ENCODE measurements at places on chromosomes 6 and 20.

GRCh38 chr6:95805699-95806098, 210.1 kb upstream of the FUT9 start:
- DNase-seq = no peak

GRCh38 chr20:19633985-19634384, 124.1 kb upstream of the RIN2 start:
- no peak for DNase-seq

GRCh38 chr6:42696526-42697267, 25.7 kb downstream of the PRPH2 start:
- DNase-seq = no peak

DNA sequence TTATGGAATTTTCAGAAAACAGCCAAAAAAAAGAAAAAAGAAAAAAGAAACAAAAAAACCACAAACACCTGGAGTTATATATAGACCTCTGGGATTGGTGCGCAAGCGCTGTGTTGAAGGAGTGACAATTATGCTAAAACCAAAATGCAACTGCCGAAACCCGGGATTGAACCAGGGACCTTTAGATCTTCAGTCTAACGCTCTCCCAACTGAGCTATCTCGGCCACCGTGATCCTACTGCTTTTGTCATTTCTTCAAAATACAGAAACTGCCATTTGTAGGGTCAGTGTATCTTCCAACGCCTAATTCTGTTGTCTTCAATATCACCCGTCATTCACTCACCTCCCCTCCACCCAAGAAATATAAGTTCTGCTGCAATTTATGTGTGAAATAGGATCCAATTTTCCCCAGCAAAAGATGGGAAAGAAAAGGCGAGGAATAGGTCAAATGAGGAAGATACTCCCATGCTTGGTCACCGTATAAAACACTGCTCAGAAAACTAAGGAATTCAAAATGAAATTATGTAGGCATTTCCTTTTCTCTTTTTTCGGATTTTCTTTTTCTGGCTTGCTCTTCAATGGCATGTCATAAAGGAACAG, 116.0 kb downstream of the TRIM27 start:
- no peak for DNase-seq

DNA sequence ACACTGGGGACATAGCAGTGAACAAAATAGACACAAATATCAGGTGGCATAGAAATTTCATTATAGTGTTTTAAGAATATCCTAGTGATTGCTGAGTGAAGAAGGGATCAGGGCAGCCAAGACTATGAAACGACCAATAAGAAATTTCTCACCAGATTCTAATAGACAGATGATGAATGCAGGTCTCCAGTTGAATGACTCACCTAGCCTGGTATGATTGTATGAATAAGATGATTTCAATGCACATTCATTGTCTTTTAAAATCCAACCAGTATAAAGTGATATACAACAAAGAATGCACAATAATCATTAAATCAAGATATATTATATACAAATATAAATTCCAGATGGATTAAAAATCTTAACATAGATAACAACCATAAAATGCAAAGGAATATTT, 124.5 kb upstream of the TENT5A start:
- no peak for DNase-seq

DNA sequence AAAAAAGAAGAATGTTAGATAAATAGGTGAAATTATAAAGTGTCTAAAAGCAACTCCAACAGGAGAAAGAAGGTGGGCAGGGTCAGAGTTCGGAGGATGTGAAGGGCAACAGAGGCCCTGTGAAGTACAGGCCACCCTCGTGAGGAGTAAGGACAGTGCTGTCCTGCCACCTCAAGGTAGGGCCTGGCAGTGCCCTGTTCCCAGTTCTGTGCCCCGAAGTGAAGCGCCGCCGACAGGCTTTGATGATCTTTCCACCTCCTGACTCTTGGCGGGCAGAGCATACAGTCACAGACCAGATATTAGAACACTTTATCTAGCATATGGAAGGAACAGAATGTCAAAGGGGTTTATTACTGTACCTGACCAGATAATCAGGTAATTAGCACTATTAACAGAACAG, 75.8 kb downstream of the GJA10 start:
- DNase-seq = no peak

DNA sequence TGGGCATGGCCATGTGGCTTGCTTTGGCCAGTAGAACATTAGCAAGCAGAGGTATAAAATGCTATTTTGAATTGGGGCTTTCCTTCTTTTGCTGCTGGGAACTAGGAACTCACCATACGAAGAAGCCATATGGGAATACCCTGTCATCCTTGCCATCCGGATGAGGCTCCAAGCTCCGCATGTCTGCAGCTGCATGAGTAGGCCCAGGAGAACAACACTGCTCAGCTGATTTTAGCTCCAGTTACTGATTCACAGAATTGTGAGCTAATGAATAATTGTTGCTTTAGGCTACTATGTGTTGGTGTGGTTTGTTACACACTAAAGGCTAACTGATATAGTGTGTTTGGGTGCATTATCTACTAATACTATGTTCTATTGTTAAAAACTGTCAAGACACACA, 2.7 kb upstream of the PLCB4 start:
- no peak for DNase-seq

DNA sequence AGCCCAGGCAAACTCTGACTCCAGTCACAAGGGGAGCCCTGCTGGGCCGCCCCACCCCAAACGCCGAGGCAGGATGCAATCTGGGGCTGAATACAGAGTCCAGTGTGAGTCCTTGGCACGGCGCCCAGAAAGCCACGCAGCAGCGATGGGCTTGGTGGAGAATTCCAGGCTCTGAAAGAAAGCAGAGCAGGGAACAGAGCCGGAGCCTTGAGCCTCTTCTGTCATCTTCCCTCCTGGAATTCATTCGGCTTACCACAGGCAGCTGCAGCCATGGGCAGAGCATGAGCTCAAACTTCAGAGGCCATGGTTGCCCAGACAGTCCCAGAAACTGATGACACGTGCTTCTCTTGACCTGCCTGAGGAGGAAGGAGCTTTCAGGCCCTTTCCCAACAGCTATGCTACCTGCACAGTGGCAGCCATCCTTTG, 441.1 kb upstream of the JARID2 start:
- no peak for DNase-seq

DNA sequence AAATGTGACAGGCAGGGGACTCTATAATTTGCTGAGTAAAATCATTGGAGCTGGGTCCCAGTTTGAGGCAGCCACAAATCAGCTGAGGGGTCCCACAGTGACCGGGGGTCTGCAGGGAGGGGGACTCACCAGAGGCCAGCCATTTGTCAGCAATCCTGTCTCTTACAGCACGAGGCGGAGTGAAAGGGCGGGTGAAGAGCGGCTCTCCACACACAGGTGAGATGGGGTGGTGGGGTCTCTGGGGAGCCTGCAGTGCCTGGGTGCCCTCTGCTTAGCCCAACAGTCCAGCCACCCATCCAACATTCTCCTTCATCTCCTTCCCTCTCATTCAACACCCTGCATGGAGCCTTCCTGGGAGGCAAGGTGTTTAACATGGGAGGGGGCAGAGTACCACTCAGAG, 728 bp downstream of the TMC2 start:
- DNase-seq = no peak

GRCh38 chr20:20690676-20691476, 21.6 kb downstream of the RALGAPA2 start:
- no peak for DNase-seq

- DNase-seq = no peak
These were observed 123.8 kb upstream of the ADGRF1 start for GRCh38 chr6:47165918-47166317.

DNA sequence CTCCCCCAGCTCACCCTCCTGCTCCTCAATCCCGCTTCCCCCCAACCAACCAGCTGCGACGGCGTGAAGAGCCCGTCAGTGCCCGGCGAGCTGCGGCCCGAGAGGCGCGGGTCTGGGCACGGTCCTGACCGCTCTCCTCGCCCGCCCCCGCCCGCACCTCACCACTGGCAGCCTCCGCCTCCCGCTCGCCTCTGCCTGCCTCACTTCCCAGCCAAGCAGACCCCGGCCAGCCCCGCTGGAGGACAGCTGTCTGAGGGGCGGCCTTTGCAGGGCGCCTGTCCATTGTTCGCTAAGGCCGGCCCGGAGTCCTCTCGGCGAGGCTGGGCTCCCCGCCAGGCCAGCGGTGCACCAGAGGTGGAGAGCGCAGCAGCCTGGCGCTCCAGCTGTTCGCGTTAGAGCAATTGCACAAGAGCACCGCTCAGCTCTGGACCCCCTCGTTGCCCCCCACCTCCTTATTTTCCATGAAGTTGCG, 1.3 kb downstream of the SOBP start:
- DNase-seq = peak; percentile 14

GRCh38 chr6:16352258-16352635, 113.9 kb downstream of the GMPR start:
- no peak for DNase-seq

DNA sequence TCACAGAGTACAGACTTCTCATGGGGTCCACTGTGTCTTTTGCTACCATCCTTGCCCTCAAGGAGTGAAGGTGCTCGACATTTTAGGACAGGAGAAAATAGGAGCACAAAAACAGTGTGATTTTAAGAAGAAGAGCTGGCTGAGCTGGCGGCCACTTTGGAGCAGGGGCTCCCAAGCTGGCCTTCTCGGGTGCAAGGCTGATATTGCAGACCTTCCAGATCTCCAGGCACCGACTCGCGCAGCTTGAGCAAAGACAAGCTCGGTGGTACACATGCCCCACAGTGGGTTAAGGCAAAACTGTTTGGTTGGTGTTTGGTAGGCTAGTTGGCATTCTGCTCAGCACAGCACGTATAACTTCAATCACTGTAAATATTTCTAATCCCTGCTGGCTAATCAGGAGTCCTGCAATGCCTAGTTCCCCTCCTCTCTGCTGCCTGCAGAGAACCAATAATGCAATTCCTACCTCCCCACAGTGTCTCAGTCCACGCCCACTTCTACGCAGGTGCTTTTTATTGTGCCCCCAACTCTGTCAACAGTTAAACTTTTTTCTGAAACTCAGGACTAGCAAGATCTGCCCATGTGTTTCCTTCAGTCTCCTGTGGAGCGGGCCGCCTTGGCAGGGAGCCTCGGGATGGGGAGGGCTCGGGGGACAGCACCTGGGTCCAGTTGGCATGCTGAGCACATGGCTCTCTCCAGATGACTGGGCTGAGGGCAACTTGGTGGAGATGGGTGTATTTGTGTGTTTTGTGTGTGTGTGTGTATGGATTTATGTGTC, 12.7 kb upstream of the SMOC2 start:
- DNase-seq = no peak

DNA sequence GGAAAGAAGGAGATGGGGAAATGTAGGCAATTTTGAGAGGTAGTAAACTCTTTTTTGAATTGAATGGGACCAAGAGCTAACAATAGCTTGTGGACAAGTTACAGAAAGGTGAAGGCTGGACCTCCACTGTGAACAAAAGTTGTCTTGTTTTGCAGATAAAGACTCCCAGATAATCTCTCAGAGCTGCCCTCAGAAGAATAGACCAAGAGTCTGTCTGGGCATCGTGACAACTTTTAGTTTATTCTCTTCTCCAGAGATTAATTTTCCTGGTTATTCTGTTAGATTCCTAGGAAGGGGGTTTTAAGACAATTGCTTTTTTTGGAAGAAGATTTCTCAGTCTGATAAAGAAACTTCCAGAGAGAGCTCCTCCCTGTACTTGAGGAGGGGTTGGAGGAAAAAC, 161.9 kb downstream of the COL19A1 start:
- DNase-seq = no peak

- no peak for DNase-seq
These were observed at the start of gene LAMP5 for GRCh38 chr20:9514461-9515213. TSS of gene LAMP5 (plus strand) at chr20:9514590. CDS start at chr20:9514853, 263 bp downstream.

- no peak for DNase-seq
These were observed 263.1 kb downstream of the ESR1 start for GRCh38 chr6:152070556-152070955.

GRCh38 chr6:33172688-33173534, 19.4 kb downstream of the COL11A2 start:
- DNase-seq = no peak

DNA sequence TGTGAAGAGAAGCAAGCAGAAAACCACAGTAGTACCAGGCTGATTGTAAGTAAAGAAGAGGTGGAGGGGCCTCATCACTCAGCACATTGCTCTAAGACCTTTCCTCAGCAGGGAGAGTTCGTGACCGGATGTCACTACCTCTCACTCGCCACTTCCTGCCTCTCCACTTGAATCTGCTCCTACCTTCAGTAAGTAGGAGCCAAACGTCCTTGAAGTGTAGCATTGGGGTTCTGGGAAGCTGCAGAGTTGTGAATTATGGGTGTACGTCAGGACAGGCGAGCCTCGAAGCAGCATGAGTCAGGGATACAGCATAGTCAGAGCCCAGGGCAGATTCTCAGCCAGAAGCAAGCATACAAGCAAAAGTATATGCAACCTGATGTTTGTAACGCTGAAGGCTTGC, 224.9 kb downstream of the PHACTR1 start:
- no peak for DNase-seq

GRCh38 chr6:168905451-168906090, 348.1 kb downstream of the THBS2 start:
- DNase-seq = no peak

DNA sequence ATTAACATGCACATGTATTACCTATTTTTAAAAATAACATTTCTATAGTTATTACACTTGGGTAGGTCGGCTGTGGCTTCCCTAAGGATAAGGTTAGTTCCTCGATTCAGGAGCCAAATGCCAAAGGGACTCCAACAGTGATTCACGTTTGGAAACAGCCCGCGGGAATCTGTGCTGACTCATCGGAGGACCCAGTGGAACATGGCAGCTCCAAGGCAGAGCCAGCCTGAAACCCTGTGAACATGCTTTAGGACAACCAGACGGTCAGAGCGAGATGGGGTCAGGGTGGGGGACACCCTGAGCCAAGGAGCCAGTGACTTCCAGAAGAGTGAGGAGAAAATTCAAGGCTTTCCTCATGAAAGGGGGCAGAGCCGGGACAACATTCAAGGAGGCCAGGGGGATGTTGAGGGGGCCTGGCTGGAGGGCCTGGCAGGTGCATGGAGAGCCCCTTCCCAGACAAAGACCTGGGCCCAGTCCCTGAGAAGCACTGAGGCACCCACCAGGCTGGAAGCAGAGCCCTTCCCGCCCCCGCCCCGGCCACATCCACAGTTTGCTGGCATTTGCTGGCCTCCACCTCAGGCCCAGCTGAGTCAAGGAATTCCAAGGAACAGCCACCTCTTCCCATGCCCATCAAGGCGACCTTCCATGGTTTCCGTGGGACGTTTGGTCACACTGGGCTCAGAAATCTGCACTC, 133.2 kb downstream of the SNX5 start:
- DNase-seq = no peak

DNA sequence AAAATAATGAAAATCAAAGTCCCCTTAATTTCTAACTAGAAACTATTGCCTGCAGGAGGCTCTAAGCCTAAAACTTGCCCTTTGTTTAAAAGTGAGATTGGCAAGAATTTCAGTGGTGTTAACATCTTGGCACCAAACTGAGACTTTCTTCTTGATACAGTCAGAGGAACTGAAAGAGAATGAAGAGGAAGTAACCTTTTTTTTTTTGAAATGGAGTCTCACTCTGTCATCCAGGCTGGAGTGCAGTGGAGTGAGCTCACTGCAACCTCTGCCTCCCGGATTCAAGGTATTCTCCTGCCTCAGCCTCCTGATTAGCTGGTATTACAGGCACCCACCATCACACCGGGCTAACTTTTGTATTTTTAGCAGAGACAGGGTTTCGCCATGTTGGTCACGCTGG, 3.6 kb downstream of the DOP1A start:
- DNase-seq = no peak

GRCh38 chr6:147707524-147707923, 199.0 kb downstream of the SAMD5 start:
- no peak for DNase-seq
